NCI-H1105 treated with DMSO at 0.1 percent for 48 hours (cell line): ENCODE measurements at places on chromosomes 7 and 10.

- no peak for DNase-seq
These were observed 37.5 kb downstream of the TAS2R41 start for GRCh38 chr7:143514995-143515735.

- DNase-seq = no peak
These were observed 222.3 kb downstream of the SFMBT2 start for GRCh38 chr10:7188456-7189050.

DNA sequence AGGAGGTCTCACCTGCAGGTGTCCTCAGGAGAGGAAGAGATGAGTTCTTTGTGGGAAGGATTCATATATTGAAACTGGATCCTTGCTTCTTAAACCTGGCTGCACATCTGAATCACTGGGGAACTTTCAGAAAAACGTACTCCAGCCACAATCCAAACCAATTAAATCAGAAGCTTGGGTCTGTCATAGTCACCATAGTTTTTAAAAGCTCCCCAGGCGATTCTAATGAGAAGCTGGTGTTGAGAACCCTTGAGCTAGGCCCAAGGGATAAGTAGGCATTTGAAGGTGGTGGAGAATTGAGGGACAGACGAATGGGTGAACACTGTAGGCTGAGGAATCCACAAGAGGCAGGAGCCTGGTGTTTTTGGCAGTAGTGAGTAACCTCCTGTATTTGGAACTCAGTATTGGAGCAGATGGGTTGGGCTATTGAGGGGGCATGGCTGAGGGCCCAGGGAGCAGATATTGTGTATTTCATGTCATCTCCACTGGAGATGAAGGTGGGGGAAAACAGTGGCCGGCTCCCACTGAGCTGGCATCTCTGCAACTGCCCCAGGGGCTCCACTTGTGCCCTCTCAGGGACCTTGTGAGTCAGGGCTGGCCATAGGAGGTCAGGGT, 14.5 kb downstream of the ADCYAP1R1 start:
- no peak for DNase-seq

DNA sequence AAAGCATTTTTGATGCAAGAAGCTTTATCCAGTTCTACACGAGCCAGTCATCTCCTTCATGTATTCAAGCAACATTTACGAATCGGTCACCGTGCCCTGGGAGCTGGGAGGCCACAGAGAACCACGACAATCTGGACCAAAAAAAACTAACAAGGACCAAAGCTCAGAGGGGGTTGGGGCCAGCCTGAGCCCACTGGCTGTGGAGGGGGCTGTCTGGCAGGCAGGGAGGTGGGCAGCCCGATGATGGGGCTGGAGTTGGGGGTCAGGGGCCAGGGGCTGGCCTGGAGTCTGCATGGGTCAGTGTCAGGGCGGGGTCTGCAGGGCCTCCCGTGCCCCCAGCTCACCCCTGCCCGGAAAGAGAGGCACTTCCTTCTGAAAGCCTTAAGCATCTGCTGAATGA, 12.5 kb upstream of the GRIFIN start:
- no peak for DNase-seq

GRCh38 chr7:155401231-155401630, 56.7 kb upstream of the EN2 start:
- DNase-seq = no peak
